ENCODE measurements at places on chromosomes 5 and 9.

GRCh38 chr9:110446171-110446570 lies 108.5 kb upstream of the TXNDC8 start:
- DNase-seq = no peak

DNA sequence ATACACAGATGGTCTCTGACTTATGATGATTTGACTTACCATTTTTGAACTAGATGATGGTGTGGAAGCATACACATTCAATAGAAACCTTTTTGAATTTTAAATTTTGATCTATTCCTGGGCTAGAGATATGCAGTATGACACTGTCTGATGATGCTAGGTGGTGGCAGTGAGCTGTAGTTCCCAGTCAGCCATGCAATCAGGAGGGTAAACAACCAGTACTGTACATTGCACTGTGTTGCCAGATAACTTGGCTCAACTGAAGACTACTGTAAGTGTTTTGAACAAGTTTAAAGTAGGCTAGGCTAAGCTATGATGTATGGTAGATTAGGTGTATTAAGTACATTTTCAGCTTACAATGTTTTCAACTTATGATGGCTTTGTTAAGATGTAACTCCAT lies 859.1 kb upstream of the ARRDC3 start:
- no peak for DNase-seq

DNA sequence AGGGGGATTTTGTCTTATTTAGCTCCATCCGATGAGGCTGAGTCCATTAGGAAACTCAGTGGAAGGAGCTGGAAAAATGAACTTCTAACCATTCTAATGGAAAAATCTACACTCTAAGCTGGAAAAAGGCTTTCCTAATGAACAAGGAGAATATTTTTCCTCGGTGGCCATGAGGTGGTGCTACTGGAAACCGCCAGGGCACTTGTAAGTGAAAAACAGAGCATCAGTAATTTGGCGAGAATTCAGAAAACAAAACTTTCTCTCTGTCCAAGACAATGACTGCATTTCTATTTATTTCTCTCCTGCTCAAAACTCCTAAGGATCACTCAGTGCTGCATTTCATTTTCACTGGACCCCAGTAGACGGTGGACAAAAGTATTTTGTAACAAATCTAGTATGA lies 237.6 kb downstream of the TENT4A start:
- no peak for DNase-seq

DNA sequence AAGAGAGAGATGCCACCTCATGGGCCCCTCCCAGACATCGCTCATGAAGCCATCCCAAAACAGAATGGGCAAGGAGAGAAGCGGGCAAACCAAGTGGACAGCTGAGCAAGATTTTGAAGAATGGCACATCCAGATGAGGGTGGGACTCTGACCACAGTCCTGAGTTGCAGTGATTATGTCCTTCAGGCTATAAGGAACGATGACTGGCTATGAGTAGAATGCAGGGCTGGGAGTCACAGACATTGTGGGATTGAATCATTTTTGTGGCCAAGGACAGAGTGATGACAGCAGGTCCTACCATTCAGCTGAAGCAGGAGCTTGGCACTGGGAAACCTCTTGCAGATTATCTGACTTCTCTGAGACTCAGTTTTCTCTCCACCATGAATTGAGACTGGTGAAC lies 245.7 kb upstream of the SLC30A5 start:
- no peak for DNase-seq

GRCh38 chr5:270340-270739 lies 1.1 kb upstream of the PDCD6 start:
- DNase-seq = no peak

GRCh38 chr5:132753135-132753987 lies 6.1 kb downstream of the CCNI2 start:
- no peak for DNase-seq

- DNase-seq = no peak
Observed at GRCh38 chr9:125439434-125440272, 178.0 kb downstream of the GAPVD1 start.

Measured in activated CD8-positive, alpha-beta memory T cell treated with anti-CD3 and anti-CD28 coated beads, Interleukin-2, amount 50 U/mL, for 4 hours (primary cell).